ENCODE measurements at places on chromosomes 13 and 19.
A peak's percentile ranks its signal among the peaks of the same experiment; 100 is the strongest.

DNA sequence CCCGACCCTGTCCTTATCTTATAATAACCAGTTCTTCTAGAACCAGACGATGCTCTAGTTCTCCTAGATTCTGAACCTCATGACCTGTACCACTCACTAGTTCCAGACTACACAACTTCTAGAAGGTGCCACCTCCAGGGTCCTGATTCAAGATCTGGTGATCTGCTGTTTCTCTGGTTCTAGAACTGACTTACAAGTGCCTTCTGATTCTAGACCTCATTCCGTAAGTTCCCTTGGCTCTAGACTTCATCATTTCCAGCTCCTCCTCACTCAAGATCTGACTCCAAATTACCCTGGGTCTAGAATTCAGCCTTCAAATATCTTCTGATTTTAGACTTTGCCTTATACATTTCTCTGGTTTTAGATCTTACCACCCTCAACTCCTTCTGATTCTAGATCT lies 5.0 kb upstream of the PPP5C start:
- no peak for DNase-seq

DNA sequence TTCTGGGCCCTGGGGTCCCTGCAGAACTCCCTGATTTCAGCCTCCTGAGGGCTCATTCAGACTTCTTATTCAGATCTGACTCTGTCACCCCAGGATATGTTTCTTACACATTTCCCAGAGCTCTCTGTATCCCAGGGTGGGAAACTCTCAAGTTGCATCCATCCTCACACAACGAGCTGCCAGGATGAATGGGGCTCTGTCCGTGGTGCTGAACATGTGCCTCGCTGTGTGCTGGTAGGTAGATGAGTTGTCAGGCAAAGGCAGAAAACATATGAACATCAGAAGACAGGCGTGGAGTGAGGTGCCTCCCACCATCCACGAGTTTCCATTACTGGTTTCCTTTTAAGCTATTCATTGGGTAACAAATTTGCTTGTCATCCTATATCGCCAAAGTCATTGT lies 11.4 kb upstream of the IGFL1 start:
- DNase-seq = peak; percentile 36

GRCh38 chr19:54436628-54437252 lies 12.3 kb upstream of the LENG8 start:
- DNase-seq = no peak

DNA sequence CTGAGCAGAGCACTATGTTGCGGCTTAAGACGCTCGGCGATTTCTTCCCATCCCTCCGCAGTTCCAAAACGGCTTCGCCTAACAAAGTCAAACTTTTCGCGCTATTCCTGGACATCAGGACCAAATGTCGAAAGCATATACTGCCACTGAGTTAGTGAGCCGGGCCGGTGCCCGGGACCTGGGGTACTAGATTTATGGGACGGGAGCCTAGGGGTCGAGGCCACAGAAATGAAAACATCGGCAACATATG lies 699 bp downstream of the RCBTB2 start:
- DNase-seq = no peak

GRCh38 chr13:48891586-48891985 lies 84.1 kb upstream of the FNDC3A start:
- DNase-seq = no peak

GRCh38 chr13:108322206-108322824 lies 52.8 kb downstream of the TNFSF13B start:
- no peak for DNase-seq

GRCh38 chr19:28601723-28602440 lies 611.1 kb downstream of the UQCRFS1 start:
- no peak for DNase-seq

DNA sequence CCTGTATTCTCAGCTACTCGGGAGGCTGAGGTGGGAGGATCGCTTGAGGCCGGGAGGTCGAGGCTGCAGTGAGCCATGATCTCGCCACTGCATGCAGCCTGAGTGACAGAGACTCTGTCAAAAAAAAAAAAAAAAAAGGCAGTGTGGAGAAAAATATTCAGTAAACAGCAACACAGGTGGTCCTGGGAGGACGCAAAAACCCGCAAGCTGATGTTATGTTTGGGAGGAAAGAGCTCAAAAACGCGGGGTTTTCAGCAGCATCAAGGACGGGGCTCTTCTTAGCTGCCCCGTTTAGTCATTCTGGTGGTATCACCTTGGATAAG lies 599 bp upstream of the ZNF784 start:
- DNase-seq = no peak

GRCh38 chr13:50026788-50027473 lies 11.7 kb downstream of the KCNRG start:
- DNase-seq = no peak

- DNase-seq = no peak
Measured at GRCh38 chr19:1520203-1520780, 3.6 kb upstream of the PLK5 start.

DNA sequence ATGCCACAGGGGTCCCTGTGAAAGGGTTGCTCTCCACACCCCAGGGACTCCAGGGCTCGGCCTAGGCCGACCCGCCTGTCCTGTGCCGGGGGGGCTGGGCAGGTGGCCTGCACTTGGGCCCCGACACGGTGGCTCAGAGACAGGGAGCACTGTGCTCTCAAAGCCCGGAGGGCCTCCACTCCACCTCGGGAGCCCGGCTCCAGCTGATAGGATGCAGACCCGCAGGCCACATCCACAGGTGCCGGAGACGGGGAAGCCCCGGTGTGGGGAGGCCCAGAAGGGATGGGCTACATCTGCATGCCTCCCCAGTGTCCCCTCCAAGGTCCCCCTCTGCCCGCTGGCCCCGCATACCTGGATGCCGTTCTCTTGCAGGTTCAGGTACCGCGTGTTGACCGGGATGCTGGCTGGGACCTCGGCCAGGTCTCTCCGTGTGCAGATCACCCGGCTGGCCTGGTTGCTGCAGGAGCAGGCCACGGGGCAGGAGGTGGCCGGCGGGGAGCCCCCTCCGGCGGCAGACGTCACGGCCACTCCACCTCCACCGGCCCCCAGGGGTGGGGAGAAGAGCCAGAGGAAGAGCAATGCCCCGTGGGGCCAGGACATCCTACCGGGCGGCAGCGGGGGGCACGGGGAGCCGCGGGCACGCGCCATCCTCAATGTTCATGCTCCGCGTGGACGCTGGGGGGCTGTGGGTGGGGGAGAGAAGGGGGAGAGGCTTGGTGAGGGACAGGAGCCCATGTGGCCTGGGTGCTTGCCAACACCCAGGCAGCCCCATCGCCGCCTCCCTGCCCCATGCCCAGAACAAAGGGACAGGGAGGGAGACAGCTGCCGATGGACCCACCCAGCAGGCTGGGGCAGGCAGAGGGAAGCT lies 19.8 kb downstream of the LRRC4B start:
- DNase-seq = no peak

- DNase-seq = no peak
Measured at GRCh38 chr13:40119852-40120251, 464.4 kb downstream of the COG6 start.

- no peak for DNase-seq
Measured at GRCh38 chr19:27393591-27393990, 1819.4 kb downstream of the UQCRFS1 start.

DNA sequence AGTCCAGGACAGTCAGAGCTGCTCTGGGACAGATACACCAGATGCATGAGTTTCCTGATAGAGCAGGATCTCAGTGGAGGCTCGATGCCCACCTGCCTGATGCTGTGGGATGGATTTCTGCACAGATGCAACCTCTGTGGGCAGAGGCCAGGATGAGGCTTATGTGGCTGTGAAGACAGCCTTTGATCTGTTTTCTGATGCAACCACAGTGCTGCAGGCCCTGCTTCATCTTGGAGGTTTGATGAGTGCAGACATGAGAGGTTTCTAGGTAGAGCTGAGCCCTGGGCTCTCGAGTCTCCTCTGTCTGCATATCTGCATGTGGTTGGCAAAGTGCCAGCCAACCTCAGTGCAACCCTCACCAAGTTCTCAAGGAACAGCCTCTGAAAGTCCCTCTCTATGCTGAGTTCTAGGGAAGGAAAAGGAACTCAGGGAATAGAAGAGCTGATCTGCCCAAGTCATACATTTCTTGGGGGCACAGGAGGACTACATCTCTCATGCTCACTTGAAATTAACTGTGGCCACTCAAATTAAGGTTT lies 23.1 kb upstream of the TSHZ3 start:
- no peak for DNase-seq

DNA sequence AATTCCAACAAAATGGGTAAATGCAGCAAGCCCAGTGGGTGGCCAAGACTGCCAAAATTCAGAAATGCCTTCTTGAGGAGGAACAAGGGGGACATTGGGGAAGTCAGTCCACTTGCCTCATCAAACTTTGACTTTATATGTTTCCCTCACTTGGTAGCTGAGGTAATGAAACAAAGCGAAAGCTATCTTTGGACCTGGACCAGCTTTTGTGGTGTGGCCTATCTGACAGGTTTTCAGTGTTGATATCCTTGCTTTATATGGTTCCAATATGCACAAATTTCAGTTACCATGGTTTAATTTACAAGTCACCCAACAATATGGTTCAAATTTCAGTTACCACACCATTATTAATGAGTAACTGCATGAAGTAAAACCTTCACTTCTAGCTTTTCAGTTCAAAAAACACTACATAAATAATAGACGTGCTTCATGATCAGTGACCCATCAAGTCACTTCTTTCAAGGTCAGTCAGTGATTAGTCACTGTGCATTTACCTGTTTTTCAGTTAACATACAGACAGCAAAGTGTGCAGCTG lies 17.7 kb upstream of the POU4F1 start:
- no peak for DNase-seq

DNA sequence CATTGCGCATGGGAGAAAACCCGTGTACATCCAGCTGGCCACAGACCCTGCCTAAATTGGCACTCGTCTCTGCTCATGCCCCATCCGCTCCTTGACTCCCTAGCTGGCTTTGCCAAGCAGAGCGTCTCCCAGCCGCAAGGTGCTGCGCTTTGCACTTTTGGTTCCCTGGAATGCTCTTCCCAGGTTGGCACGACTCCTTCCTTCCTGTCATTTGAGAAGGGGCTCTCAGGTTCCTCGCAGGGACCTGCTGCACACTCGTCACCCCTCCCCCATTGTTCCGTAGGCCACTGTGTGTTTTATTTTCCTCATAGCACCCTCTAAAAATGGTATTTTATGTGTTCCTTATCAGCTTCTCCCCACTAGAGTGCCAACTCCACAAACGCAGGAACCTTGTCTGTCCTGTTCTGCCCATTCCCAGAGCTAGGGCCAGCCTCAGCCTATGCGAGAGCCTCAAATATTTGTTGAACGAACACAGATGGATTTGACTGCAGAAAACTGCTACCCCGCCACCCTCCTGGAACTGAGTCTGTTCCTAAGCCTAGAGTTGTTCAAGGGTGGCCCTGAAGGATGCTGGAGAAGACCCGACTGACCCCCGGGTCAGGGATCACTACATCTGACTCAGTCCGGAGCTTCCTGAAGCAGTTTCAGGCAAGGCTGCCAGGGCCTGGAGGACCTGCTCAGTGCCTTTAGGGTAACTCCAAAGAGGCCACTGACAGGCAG lies 8.4 kb upstream of the CEBPA start:
- no peak for DNase-seq

DNA sequence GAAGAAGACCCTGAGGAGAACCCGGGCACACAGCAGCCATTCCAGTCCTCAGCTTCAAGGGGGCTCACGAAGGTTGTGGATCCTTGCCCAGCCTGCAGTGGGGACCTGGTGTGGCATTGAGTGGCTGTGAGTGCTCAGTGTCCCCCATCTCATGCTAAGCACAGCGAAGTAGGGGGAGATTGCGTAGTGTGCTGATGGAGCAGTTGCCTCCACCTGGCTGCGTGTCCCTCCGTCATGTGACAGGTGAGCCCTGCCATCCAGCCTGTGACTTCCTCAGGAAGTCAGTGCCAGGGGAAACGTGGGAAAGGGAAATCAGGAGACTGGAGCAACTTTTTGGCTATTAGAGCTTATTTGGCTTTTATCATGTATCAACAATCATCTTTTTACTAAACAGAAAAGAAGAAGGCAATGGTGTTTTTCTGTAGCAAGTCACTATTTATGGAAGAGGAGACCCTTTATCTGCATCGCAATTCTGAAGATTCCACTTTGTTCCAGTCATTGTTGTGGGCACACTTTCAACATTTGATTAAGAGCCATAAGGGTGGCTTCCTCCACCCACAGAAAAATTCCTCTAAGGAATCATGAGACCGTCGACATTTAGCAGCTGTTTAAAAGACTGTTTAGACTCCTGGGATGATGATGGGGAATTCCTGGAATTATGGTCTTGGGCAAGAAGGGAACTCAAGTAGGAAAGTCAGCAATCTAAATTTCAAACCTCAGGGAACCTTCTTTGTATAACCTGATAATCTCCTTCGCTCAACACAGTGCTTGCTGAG lies 126.8 kb upstream of the SPATA13 start:
- DNase-seq = no peak

DNA sequence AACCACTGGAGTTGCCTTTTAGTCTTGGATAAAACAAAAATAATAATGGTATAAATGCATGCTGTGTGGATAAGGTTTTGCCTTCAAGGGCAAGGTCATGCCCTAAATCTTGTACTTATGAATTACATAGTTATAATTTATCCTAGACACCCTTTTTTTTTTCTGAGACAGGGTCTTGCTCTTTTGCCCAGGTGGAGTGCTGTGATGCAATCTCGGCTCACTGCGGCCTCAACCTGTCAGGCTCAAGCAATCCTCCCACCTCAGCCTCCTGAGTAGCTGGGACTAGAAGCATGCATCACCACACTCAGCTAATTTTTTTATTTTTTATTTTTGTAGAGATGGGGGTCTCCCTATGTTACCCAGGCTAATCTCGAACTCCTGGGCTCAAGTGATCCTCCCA lies 7.7 kb upstream of the DACT3 start:
- DNase-seq = no peak

DNA sequence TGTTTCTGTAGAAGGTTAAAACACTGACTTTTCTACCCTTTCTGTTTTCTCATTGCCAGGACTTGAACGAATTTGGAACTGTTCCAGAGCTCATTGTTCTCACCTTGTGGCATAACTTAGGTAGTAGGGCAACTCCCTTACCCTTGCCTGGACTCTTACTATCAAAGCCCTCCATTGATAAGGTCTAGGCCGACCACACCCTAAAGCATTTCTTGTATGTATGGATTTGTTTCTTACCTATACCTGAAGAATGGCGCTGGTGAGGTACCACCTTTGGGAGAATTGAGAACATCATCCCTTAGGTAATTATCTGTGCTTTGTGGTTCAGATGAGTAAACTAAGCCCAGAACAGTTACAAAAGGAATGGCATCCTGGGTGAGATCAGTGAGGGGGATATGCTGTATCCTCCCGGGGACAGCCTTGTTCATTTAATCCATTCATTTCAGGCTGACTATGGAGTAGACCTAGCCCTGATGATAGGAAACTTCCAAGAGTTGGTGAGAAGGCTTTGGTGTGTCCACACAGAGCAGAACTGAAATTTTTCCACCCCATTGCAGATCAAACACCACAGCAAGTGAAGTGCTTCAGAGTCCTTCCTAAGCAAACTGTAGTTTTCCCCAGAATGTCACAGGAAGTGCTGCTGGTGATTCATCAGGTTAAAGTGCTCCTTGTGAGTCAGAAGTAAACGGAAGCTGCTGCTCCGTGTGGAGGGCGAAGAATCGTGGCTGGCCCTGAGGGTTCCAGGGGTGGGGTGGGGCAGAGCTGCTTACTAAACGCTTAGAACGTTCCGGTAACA lies 113.0 kb downstream of the TEX26 start:
- peak; percentile 63 for DNase-seq

GRCh38 chr13:21970172-21970571 lies 299.3 kb downstream of the FGF9 start:
- DNase-seq = no peak

All from activated CD4-positive, CD25-positive, alpha-beta regulatory T cell treated with anti-CD3 and anti-CD28 coated beads, Interleukin-2, amount 50 U/mL, for 72 hours (primary cell).